ENCODE measurements at places on chromosomes 3 and 15.

DNA sequence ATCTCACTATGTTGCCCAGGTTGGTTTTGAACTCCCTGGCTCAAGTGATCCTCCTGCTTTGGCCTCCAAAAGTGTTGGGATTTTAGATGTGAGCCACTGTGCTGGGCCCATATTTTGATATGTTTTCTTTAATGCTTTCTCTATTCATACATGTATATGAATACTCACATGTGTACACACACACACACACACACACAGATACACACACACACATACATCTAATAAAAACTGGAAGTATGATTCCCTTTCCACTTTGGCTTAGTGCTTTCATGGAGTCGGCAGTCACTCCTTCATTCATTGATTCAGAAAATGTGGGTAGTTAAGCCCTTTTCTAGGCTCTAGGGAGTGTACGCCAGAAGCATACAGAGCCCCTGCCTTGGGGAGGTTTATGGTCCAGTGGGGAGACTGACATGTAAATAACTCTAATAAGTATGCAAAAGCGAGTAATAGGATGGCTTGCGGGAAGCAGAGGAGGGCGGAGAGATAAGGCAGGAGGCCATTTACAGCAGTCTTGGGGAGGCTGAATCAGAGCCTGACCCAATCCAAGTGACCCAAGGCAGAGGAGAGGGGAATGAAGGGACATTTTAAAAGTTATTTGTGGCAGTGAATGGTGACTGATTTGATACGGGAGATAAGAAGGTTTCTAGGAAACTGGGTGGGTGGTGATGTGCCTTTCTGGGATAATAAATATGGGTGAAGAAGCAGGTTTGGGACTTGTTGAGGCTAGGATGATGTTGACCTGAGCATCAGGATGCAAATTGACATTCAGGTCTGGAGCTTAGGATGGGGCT, 32.5 kb upstream of the TATDN2 start:
- H3K27ac ChIP-seq: no peak overlapping the region
- no peak for DNase-seq
- H3K36me3 ChIP-seq: peaks cover 7% of the 10 kb centered on the region

GRCh38 chr3:8555113-8555661, 53.6 kb downstream of the LMCD1 start:
- H3K4me3 ChIP-seq: no peak overlapping the region
- no peaks in the 10 kb centered on the region for H3K27me3 ChIP-seq
- H3K4me1 ChIP-seq: no peaks in the 10 kb centered on the region

- no peaks in the 10 kb centered on the region for H3K27me3 ChIP-seq
- H3K4me3 ChIP-seq: peak overlapping the region; percentile 18
- DNase-seq: no peak
- peaks cover 16% of the 10 kb centered on the region for H3K36me3 ChIP-seq
- H3K4me1 ChIP-seq: peaks cover 85% of the 10 kb centered on the region
- H3K27ac ChIP-seq: peak overlapping the region; percentile 7
Measured at GRCh38 chr15:38648121-38648843, 83.7 kb upstream of the RASGRP1 start.

DNA sequence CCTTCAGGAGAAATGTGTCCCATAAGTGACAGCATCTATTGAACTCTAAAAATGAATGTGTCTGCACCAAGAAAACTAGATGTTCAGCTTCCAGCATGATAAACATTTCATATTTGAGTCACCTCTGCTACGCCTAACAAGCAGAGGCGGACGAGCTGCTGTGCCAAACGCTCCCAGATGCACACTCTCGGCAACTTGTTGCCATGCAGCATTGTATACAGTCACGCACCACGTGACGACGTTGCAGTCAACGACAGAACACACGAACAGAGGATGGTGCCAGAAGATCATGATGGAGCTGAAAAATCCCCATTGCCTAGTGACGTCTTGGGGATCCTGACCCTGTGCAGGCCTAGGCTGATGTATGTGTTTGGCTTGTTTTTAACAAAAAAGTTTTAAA, 137.5 kb downstream of the XXYLT1 start:
- H3K4me3 ChIP-seq: peak overlapping the region; percentile 75
- H3K4me1 ChIP-seq: peaks cover 43% of the 10 kb centered on the region
- no peaks in the 10 kb centered on the region for H3K36me3 ChIP-seq

GRCh38 chr15:59933607-59934006, 70.5 kb upstream of the FOXB1 start:
- H3K27me3 ChIP-seq: peaks cover 20% of the 10 kb centered on the region
- H3K4me1 ChIP-seq: peaks cover 4% of the 10 kb centered on the region
- no peak overlapping the region for H3K27ac ChIP-seq
- no peaks in the 10 kb centered on the region for H3K36me3 ChIP-seq
- no peak overlapping the region for H3K4me3 ChIP-seq

DNA sequence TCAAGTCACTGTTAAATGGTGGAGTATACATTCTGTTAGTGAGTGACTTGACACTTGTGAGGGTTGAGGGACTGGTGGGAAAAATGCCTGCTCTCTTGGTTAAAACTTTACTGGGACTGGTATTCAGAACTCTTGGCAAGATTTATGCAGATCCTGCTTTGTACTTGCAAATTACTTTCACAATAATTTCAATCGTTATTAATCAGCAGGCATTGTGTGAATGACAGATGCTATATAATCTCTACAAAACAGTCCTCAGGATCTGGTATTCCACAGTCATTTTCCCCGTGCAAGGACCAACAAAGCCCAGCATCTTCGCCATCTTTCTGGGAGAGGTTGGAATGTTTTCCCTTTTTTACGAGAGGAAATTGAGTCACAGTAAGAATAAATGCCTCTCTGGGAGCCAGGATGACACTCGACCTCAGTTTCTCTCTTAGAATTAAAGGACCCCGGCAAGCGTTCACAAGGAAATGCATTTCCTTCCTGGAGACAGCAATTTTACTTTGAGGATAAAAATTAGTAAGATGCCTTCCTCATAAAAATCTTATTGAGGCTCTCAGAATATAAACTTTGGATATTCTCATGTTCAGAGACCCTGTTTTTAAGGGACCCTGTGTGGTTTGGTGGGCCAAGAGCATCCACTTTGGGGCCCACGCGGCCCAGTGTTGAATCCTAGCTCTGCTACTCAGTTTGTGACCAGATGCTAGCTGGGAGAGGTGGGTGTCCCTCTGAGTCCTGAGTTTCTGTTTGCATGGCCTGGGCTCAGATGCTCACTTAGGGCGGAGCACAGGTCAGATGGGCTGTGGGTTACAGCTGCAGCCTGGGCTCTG, 45.3 kb upstream of the PLCL2 start:
- H3K4me1 ChIP-seq: peaks cover 54% of the 10 kb centered on the region
- H3K27me3 ChIP-seq: no peaks in the 10 kb centered on the region
- no peak for DNase-seq
- H3K4me3 ChIP-seq: no peak overlapping the region
- no peak overlapping the region for H3K27ac ChIP-seq

- no peak for DNase-seq
- H3K4me3 ChIP-seq: no peak overlapping the region
- H3K27me3 ChIP-seq: peaks cover 45% of the 10 kb centered on the region
- H3K36me3 ChIP-seq: no peaks in the 10 kb centered on the region
- H3K27ac ChIP-seq: no peak overlapping the region
Measured at GRCh38 chr15:68921926-68922325, 8.4 kb upstream of the SPESP1 start.

DNA sequence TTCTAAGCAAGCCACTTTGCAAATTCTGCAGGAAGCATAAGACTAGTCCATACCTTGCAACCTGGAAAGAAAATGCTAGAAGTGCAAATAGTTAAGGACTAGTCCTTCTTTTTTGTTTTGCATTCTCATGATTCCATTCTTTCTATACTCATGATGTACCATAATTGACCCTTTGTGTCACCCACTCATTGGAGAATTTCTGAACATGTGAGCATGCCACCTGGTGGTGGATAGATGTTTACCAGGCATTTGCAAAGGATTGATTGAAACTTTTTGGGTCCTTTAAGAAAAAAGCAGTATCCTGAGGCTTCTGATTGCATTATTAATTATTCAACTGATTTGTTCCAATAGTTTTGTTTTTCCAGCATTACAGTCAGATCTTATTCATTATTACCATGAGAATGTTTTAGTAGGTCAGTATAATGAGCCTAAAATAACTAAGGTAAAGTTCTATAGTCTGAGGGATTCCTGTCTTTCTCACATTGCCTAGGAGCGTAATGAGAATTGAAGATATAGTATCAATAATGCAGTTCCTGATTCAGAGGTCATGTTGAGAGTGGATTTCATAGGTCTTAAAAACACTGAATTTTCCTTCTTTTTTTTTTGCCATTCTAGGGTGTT, 20.2 kb upstream of the DIPK2A start:
- no peaks in the 10 kb centered on the region for H3K4me1 ChIP-seq
- H3K36me3 ChIP-seq: no peaks in the 10 kb centered on the region
- H3K27ac ChIP-seq: no peak overlapping the region
- peak; percentile 34 for DNase-seq

DNA sequence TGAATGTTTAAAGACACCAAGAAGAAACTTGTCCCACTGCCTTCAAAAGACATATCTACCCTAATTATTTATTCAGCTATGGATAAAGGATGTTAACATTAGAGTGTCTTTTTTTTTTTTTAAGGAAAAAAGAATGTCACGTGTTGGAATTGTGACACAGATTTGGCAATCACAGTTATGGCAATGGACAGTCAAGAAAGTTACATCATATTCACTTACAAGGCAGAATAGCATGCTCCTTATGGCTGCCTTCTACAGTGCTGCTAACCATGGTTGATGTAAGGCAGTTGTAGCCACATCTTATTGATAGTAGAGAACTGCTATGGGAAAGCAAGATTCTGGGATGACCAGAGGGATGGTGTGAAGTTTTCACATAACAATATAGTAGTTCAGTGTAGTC, 128.8 kb upstream of the ZBTB20 start:
- no peaks in the 10 kb centered on the region for H3K27me3 ChIP-seq
- H3K4me1 ChIP-seq: no peaks in the 10 kb centered on the region

DNA sequence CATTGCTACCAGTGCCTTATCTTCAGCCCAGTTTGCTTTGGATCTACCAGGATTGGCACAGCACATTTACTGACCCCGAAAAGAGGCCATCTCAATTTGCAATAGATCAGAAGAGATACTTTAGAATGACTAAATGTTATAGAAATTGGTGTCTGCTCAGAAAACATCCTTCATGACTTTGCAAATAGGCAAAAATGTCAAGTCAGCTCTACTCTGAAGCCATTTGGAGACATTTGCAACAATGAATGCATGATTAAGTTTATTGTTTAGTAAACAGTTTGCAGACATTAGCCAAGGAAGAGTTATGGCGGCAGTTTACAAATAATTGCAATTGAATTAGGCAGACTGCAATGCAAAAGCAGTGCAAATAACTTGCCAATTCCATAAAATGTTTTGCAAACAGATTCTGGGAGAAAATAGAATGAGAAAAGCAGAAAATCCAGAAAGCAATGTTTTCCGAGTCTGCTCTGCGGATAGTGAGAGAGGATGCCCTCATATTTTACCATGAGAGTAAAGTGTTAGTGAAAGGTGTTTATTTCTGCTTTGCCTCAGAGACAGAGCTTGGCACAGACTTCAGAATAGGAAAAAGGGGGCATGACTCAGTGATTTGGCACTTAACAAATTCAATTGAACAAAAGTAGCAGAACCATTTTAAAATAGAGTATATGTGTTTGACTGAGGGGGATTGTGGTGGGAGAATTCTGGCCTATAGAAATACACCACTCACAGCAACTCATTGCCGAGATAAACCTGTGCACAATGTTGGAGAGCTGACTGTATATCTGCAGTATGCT, 334.9 kb upstream of the NR2F2 start:
- no peak overlapping the region for H3K27ac ChIP-seq
- H3K4me1 ChIP-seq: peaks cover 7% of the 10 kb centered on the region
- no peaks in the 10 kb centered on the region for H3K36me3 ChIP-seq

GRCh38 chr3:189570916-189571315, 60.3 kb upstream of the TP63 start:
- peaks cover 71% of the 10 kb centered on the region for H3K4me1 ChIP-seq
- DNase-seq: no peak
- no peaks in the 10 kb centered on the region for H3K27me3 ChIP-seq
- H3K27ac ChIP-seq: no peak overlapping the region

DNA sequence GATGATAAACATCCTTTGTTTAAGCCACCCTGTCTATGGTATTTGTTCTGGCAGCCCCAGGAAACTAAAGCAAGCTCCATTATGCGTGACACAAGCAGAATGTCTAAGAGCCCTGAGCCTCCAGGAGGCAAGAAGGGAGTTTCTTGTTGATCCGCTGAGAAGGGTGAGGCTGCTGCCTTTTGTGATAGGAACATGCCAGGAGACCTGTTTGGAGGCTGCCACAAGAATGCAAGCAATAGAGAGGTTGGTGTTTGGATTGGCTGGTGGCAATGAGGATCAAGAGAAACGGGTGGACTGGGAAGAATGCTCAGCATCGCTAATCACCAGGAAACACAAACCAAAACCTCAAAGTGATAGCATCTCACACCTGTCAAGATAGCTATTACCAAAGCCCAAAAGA, 104.8 kb downstream of the ASB7 start:
- peaks cover 41% of the 10 kb centered on the region for H3K27me3 ChIP-seq
- H3K4me1 ChIP-seq: peaks cover 17% of the 10 kb centered on the region
- H3K36me3 ChIP-seq: peaks cover 8% of the 10 kb centered on the region
- no peak overlapping the region for H3K27ac ChIP-seq
- H3K4me3 ChIP-seq: no peak overlapping the region
- DNase-seq: no peak

Data from activated T-cell treated with anti-CD3 and anti-CD28 coated beads, Interleukin-2, amount 50 U/mL, for 72 hours (primary cell).